ENCODE measurements at places on chromosomes 2 and 18. TPM values are rescaled to one million over a fixed set of nuclear protein-coding genes. Genes with fewer than 3 reads are reported as not detected.

DNA sequence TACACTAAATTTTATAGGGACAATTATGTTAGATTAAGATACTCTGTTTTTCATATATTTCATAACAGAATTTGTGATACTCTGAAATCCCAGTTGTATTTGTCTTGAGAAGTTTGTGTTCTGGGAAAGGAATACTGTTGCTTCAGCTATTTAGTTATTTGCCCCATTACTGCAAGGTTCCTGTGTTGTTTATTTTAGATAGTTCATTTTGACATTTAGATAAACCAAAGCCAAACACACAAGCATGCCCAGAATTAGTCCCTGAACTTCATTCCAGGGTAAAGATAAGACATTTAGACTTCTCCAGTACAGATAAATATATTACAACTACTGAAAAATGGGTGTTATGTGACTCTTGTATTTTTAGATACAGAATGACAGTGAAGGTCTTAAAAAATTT is 74.7 kb downstream of the BMPR2 start:
- DNase-seq, result no peak

DNA sequence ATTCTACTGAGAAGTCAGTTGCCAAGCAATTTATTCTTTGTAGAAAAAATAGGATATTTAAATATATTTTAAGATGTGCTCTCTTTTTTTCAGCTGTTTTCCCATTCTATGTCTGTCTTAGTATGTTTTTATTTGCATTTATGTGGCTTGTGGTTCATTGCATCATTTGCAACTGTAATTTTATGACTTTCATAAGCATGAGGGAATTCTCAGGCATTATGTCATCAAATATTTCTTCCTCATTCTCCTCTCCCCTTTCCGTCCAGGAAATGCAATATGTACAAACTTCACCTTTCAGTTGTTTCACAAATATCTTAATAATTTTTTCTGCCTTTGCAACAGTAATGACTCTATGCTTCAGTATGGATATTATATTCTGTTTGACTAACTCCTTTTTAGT is 560.2 kb upstream of the LRATD1 start:
- no peak for DNase-seq

DNA sequence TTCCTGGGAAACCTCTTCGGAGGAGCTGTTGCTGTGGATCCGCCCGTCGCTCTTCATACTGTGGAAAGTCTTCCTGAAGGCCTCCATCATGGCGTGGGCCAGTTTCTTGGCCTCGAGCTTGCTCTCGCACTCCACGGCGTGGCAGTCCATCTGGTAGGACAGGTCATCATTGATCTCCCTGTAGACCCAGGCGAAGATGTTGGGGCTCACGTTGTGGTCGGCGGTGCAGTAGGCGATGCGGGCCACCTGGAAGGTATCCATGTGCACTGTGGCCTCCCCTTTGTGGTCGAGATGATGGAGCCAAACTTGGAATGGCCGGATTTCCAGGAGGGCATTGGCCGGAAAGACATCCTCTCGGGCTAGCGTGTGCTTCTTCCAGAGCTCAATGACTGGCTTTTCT is 245.4 kb downstream of the PID1 start:
- no peak for DNase-seq

ILKAP gene
- total RNA-seq, result 55.4 TPM

CELF4 gene
- 7.8 TPM for total RNA-seq

GRCh38 chr2:135685361-135685760 is 56.3 kb upstream of the UBXN4 start:
- DNase-seq, result no peak

DNA sequence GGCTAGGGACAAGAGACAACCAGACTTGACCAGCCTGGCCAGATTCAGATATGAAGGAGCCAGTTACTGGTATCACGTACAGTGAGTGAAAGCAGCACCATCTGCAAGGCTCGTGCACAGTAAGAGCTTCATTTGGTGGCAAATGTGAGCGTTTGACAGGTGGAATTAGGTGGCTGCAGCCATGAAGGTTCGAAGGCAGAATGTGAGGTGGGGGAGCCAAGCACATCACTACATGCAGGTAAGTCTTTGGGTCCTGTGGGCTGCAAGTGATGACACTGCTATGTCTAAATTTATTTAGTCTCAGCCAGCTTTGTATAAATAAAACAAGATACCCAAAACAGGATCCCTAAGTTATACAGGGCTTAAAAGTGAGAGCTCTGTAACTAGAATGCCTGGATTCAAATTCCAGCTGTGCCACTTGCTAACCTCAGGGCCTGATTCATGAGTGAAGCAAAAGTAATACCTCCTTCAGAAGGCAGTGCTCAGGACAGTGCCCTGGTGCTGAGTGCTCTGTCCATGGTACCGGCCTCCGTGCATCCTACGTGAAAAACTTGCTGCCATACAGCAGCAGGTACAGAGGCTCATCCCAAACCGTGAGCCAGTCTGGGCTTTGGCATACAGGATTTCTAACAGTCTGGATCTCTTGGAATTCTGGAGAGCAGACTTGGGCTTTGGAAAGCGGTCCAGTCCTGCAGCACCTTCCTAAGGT is 18.6 kb downstream of the DDX18 start:
- DNase-seq, result no peak

Data from Calu3 (cell line).